ENCODE measurements at places on chromosomes 4 and X.

GRCh38 chr4:111028795-111029194 is 405.9 kb upstream of the PITX2 start:
- no peak for DNase-seq

DNA sequence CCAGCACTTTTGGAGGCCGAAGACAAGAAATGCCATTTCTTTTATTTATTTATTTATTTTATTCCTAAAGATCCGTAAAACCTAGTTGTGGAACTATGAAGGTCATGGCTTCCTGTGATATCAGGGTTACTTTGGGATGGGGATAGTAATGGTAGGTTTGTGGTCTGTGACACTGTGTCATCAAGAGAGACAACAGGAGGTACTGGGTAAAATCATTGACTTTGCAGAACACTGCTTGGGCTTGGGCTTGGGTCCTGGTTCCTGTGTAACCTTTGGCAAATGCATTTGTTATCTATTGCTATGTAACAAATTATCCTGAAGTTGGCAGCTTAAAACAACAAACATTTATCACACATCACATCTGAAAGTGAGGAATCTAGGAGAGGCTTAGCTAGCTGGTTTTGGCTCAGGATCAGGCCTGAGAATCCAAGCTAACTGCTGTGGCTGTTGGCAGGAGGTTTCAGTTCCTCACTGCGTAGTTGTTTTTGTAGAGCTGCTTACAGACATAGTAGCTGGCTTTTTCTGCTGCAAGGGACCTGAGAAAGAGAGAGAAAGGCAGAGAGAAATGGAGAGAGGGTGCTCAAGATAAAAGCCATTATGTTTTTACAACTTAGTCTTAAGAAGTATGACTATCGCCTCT is 576.4 kb upstream of the SLIT2 start:
- DNase-seq = peak; percentile 14

- no peak for DNase-seq
These were observed 6.0 kb upstream of the SOX3 start for GRCh38 chrX:140510895-140511295.

DNA sequence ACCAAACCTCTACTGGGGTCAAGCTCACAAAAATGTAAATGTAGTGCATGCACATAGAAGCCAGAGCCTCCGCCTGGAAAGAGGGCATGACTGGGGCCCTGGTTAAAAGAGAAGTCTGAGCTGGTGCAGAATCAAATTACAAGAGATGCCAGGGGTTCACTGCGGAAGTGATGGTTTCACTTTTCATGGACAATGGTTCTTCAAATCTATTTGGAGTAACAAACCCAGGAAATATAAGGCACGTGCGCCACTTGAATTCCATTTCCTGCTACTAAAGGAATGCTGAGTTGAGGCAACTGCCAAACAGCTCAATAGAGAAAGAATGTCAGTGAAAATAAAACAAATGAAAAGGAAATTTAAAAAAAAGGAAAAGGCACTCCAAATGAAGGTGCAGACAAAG is 79.8 kb downstream of the FUNDC1 start:
- DNase-seq = peak; percentile 1

DNA sequence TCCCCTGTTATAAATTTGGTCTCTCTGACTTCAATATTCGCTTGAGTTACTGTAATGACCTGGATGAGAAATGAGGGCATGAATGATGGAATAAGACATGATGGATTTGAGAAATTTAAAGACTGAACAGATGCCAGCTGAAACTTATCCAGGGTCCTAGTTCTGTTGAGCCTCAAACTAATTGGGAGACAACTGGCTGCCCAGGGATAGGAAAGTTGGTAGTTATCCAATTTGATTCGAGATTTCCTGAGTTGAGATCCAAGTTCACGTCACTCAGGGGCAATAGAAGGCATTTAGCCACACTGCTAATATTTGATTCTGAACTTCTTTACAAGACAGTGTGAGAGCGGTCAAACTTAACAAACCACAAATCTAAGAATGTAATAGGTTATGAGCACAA is 159.0 kb upstream of the CXCL13 start:
- DNase-seq = no peak

DNA sequence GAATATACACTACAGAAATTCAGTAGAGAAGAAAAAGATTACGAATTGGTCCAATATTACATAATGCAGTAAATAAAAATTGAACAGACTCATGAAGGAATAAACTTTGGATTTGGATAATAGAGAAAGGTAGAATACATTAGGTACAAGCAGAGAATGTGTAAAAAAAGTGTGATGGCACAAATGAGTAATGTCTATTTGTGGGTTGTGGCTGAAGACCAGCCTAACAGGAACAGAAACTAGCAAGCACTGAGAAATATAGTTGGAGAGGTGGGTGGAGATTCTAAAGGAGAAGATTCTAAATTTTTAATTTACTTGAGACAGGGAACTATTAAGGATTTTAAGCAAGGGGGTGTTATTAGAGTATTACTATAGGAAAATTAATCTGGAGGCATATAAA is 15.2 kb upstream of the CLOCK start:
- no peak for DNase-seq

DNA sequence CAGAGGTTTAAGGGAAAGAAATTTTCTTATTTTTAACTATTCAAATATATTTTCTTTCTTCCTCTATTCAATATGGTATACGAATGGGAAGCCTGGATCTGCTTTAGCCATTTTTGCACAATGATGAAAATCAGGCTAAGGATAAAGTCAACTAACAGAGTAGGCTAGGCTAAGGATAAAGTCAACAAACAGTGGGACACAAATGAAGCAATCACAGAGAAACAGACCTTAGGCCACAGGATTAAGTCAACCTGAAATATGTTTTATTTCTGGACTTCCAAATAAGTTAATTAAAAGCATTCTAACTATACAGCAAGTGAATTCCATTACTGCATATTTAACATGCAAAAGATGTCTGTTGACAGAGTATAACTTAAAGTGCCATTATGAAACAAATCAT is 17.0 kb downstream of the DYNLT3 start:
- no peak for DNase-seq

DNA sequence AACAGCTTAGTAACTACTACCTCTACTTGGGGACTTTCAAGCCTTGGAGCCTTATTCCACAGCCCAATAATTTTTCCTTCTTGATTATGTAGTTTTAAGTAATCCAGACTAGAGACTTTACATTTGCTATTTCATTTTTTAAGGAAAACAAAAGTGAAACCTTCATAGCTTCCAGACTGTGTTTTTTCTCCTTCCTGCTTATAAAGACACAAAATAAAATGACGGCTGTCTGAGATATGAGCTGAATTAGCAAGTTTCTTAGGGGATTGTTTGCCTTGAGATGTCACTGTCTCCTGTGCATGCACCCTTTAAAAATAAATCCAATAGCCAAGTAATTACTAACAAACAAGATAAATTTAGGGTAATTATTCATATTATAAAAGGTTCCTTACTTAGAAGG is 78.8 kb upstream of the PACRGL start:
- DNase-seq = peak; percentile 36

DNA sequence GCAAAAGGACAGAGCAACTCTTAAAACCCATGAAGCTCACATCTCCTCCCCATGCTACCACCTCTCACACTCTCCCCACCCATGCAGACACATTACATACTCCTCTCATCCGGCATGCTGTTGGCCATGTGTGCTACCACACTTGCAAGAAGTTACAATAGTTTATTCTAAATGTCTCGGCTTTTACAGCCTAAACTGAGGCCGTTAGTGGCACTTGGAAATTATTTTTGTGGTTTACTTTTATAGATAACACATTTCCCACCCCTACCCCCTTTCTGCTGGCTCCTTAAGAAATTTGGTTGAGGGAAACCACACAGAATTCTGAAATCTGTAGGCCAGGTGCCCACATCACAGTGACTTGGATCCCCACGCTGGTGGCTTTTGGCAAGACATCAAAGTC is 141.1 kb upstream of the HHIP start:
- no peak for DNase-seq

DNA sequence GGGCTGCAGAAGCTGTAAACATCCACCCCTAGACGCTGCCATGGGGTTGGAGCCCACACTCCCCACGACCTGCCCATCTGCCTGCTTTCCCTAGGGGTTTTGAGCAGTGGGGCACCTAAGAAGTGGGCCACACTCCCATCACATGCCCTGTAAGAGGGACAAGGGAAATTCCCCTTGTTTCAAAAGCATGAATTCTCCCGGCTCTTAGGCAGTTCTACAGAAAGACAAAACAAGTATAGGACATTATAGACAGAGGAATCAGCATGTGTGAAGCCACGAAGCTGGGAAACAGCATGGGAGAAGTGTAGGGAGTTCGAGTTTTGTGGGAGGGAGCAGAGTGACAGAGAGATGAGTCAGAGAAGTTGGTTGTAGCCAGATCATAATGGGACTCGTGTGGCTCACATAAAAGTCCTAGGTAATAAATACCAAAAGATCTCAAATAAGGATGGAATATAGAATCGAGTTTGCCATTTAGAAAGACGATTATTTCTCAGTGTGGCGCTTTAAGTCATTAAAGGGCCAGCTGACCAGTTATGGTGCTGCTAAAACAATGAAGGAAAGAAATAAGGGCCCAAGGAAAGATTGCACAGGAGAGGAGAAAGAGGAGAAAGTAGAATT is 23.9 kb downstream of the APOO start:
- peak; percentile 37 for DNase-seq

DNA sequence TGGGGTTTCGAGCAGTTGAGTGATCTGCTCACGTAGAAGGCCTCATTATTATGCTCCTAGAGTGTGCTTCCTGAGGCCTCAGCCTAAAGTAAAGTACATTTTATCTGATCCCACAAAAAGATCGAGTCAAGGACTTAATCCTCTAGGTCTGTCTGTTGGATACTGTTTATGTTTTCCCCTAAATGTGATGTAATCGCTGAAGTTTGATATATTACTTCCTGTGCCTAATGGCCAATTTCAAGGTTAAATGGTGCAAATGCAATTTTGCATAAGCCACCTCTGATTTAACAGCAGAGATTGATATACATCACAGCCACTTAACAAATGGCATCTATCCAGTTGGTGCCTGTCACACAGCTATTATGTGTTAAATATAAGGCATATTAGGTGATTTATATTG is 19.4 kb upstream of the SERTM2 start:
- no peak for DNase-seq

DNA sequence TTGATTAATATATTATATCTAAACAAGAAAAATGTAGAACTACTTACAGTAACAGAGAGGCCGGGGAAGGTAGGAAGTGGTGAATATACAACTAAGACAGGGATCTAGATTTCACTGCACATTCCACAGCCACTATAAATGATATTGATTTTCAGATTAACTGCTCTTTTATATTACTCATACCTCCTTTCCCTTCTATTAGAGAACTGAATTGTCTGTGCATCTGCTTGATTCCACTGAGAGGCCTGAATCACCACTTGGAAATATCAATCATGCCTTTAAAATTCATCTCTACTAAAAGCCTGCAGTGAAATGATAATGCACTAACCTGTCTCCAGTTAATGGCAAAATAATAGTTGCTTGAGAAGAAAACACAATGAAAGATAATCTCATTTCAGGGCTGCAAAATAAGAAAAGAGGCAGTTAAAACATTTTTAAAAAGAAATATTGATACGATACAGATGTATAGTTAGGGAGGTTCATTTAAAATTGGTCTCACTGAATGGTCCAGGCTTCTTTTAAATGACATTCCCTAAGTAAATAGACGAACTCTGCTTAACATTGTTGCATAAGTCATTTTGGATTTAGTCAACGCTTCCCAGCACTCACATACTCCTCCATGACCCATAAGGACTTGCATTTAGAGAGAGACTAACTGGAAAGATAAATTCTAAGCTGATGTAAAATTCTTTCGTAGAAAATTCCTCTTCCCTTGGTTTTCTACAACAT is 3.8 kb downstream of the ANTXR2 start:
- DNase-seq = no peak
